ENCODE measurements at places on chromosomes 5 and 9.

DNA sequence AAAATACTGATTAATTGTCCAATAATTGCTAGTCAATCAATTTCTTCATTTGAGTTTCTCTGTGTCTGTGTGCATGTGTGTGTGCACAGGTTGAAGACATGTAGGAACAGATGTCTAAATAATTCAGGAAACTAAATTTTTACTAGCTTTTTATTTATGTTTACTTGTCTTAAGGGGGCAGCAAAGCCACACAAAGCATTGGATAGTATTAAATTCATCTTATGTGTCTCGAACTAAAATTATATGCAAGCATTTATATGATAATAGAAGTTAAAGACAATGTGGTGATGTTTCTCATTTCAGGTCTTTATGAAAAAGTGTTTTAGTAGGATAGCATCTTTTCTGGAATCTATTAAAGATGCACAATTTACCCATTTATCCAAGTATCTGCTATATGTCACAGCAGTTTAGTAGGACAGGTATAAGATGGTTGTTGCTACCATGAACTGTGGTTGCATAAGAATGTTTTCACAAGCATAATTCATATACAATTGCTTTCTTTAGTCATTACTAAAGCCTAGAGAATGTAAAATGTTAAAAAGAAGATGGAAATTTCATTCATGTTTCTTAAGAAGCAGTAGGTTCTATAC lies 784.6 kb upstream of the NUDT12 start:
- no peak for DNase-seq
- H3K27ac ChIP-seq, result peak overlapping the region; percentile 21
- H3K4me3 ChIP-seq, result no peak overlapping the region

DNA sequence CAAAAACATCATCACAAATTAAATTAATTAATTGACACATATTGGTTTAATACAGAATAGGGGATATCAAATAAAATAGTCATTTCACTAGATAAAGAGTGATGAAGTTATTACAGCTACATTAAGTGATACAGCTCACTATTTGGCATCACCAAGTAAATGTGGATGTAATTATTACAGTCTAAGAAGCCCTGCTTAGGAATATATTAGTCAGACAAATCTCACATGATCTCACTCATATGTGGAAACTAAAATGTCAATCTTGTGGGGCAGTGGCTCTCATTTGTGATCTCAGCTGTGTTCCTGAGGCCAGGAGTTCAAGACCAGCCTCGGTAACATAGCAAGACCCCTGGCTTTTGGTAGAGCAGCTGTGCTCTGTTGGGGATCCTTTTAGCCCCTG lies 233.4 kb upstream of the RGMB start:
- H3K4me3 ChIP-seq, result no peak overlapping the region
- no peaks in the 10 kb centered on the region for H3K27me3 ChIP-seq
- H3K4me1 ChIP-seq, result no peaks in the 10 kb centered on the region
- no peak for DNase-seq

DNA sequence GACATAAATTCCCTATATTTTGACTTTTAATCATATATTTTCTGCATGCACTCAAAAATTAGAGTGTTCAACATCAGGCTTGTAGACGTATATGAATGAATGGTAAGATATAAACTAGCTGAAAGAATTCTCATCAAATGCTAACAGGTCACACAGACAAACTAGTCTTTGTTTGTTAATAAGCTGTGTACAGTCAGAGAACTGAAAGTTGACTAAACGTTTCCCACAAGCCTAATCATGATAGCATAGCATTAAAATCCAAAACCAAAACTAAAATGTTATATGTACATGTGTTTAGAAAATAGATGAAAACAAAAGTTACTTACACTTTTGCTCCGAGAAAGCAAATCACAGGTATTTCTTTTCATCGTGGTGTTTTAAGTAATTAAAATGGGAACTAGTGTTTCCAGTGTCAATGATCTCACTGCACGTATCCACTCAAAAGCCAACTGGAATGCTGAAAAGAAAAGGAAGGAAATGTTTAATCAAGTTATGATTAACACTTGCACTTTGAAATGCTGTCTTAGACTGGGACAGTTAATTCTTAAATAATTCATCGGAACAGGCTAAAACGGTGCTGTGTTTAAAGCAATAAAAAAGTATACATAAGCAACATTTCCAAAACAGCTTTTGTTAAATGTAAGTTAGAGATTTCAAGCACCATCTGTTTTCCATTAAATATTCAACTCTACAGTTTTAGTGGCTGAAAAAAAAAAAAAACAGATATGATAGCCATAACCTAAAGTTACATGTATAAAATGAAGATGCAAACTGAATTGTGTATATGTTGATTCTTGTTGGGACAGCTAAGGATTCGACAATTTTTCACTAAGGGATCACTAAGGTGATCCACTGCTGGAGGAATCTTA lies 291.9 kb upstream of the PDE4D start:
- H3K4me3 ChIP-seq, result no peak overlapping the region
- H3K27me3 ChIP-seq, result no peaks in the 10 kb centered on the region
- H3K36me3 ChIP-seq, result no peaks in the 10 kb centered on the region
- H3K4me1 ChIP-seq, result no peaks in the 10 kb centered on the region
- no peak for DNase-seq

DNA sequence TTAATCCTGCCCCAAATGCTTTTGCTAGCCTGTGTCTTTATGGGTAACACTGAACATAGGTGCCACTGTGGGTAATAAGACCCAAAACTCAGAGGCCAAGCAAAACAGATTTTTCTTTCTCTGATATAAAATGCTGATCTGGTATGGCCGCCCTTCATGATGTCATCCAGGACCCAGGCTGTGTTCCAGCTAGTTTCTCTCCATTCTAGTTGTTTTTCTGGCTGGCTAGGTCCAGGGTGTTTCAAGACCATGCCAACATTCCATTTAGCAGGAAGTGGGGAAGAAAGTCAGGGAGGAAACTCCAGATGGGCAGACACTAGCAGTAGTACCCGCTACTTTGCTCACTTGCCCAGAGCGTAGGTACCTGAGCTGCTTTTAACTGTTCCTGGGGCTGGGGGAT lies 183.9 kb upstream of the OTULINL start:
- H3K27me3 ChIP-seq, result no peaks in the 10 kb centered on the region
- no peak for DNase-seq
- peak overlapping the region; percentile 96 for H3K27ac ChIP-seq
- peaks cover 53% of the 10 kb centered on the region for H3K4me1 ChIP-seq
- peaks cover 42% of the 10 kb centered on the region for H3K36me3 ChIP-seq

GRCh38 chr5:98275980-98276379 lies 497.5 kb upstream of the RGMB start:
- no peak overlapping the region for H3K4me3 ChIP-seq
- no peak for DNase-seq
- no peaks in the 10 kb centered on the region for H3K4me1 ChIP-seq
- H3K27me3 ChIP-seq, result no peaks in the 10 kb centered on the region

DNA sequence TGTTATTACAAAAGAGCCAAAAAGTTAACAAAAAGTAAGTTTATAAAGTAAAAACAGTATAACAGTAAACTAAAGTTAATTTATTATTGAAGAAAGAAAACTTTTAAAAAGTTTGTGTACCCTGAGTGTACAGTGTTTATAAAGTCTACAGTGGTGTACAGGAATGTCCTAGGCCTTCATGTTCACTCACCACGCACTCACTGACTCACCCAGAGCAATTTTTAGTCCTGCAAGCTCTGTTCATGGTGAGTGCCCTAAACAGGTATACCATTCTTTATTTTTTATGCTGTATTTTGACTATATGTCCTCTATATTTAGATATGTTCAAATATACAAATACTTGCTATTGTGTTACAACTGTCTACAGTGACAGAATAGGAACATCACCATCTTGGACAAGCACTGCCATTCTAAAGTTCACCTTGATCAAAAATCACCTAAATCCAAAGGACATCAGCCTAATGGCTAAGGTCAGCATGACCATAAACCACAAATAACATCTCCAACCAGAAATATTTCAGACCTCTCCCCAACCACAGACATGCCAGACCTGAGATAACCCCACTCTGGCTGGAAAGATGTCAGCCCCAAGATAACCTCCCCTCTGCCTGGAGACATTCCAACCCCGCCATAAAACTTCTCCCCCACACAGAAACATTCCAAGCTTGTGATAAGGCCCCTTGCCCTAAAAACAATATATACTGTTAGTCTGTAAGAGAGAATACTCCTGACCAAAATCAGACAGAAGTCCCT lies 56.1 kb downstream of the AGXT2 start:
- no peaks in the 10 kb centered on the region for H3K36me3 ChIP-seq
- no peaks in the 10 kb centered on the region for H3K4me1 ChIP-seq
- H3K4me3 ChIP-seq, result no peak overlapping the region
- DNase-seq, result no peak
- H3K27me3 ChIP-seq, result peaks cover 11% of the 10 kb centered on the region

DNA sequence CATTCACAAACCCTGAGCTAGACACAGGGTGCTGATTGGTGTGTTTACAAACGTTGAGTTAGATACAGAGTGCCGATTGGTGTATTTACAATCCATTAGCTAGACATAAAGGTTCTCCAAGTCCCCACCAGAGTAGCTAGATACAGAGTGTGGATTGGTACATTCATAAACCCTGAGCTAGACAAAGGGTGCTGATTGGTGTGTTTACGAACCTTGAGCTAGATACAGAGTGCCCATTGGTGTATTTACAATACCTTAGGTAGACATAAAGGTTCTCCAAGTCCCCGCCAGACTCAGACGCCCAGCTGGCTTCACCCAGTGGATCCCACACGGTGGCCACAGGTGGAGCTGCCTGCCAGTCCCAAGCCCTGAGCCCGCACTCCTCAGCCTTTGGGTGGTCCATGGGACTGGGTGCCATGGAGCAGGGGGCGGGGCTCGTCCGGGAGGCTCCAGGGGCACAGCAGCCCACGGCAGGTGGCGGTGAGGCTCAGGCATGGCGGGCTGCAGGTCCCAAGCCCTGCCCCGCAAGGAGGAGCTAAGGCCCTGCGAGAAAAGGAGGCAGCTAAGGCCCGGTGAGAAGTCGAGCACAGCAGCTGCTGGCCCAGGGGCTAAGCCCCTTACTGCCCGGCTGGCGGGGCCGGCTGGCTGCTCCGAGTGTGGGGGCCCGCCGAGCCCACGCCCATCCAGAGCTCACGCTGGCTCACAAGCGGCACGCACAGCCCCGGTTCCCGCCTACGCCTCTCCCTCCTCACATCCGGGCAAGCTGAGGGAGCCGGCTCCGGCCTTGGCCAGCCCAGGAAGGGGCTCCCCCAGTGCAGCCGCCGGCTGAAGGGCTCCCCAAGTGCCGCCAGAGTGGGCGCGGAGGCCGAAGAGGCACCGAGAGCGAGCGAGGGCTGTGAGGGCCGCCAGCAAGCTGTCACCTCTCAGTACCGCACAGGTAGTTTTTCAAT lies 1039.2 kb upstream of the CDH9 start:
- DNase-seq, result no peak
- no peaks in the 10 kb centered on the region for H3K27me3 ChIP-seq

DNA sequence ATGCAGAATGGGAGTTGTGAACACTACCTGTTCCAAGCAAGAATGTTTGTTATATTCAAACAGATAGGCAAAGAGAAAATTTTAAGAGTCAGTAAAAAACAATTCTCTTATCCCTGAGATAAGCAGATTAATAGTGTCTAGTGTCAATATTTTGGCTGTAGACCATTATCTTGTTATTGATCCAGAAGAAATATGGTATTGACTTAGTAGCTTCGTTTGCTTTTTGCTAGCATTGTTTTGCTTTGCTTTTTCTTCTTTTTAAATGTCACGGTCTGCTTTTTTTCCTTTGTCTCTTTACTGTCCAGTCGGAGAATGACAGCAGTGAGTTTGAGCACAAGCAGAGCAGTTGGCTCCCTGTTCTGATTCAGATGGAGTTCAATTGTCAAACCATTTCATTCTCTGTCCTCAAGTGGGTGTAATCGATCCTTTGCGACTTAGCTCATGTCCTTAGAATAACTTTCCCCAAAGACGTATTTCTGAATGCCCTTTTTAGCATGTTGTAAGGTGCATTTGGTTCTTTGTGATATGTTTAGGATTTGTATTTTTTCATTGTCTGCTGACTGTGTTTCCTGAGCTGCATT lies 29.3 kb downstream of the FUBP3 start:
- H3K27me3 ChIP-seq, result no peaks in the 10 kb centered on the region
- H3K4me1 ChIP-seq, result peaks cover 6% of the 10 kb centered on the region
- peaks cover 56% of the 10 kb centered on the region for H3K36me3 ChIP-seq
- DNase-seq, result no peak
- no peak overlapping the region for H3K27ac ChIP-seq
- H3K4me3 ChIP-seq, result no peak overlapping the region

- peaks cover 4% of the 10 kb centered on the region for H3K27me3 ChIP-seq
- no peak overlapping the region for H3K4me3 ChIP-seq
- no peaks in the 10 kb centered on the region for H3K36me3 ChIP-seq
- no peak overlapping the region for H3K27ac ChIP-seq
- DNase-seq, result no peak
Measured at GRCh38 chr9:33437898-33438297, 9.5 kb downstream of the AQP3 start.

DNA sequence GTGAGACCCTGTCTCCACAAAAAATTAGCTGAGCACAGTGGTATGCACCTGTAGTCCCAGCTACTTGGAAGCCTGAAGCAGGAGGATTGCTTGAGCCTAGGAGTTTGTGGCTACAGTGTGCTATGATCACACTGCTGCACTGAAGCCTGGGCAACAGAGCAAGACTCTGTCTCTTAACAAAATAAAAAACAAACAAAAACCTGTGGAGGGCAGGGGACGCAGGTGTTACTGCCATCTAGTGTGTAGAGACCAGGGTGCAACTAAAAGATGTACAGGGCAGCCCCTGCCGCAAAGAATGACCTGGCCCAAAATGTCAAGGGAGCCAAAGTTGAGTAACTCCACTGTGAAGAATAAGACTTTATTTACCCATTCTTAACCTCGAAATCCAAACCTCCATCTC lies 27.1 kb downstream of the ASPN start:
- H3K27ac ChIP-seq, result no peak overlapping the region
- DNase-seq, result no peak
- no peak overlapping the region for H3K4me3 ChIP-seq
- no peaks in the 10 kb centered on the region for H3K36me3 ChIP-seq

GRCh38 chr5:149130121-149130914 lies 11.0 kb upstream of the ABLIM3 start:
- no peak overlapping the region for H3K4me3 ChIP-seq
- H3K27me3 ChIP-seq, result no peaks in the 10 kb centered on the region
- no peaks in the 10 kb centered on the region for H3K36me3 ChIP-seq
- peaks cover 14% of the 10 kb centered on the region for H3K4me1 ChIP-seq

DNA sequence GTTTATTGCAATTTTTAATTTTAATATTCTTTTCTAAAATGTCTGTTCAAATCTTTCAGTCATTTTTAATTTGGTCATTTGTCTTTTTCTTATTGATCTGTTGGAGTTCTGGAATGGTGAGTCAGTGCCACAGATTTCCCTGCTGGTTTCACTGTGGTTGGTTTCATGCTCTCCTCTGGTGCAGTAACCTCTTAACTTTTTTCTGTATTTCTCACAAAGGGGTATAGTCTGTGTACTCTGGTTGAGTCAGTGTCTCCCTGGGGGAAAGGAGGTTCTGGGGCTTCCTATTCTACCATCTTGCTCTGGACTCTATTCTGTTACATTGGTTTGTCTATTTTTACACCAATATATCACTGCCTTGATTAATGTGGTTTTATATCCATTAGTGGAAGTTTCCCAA lies 178.8 kb downstream of the CSNK1G3 start:
- H3K4me1 ChIP-seq, result no peaks in the 10 kb centered on the region
- no peaks in the 10 kb centered on the region for H3K36me3 ChIP-seq
- H3K4me3 ChIP-seq, result no peak overlapping the region
